ENCODE measurements at places on chromosomes 5 and 9.

- no peak for DNase-seq
Observed at GRCh38 chr9:133609311-133610098, at the start of gene FAM163B. Gene FAM163B, minus strand, starts transcription at chr9:133609389. Its CDS starts 29,166 bp downstream, at chr9:133580223.

- DNase-seq, result no peak
Observed at GRCh38 chr5:179533907-179534306, 16.4 kb upstream of the RUFY1 start.

- DNase-seq, result no peak
Observed at GRCh38 chr5:77087484-77088261, 588 bp upstream of the ZBED3 start.

DNA sequence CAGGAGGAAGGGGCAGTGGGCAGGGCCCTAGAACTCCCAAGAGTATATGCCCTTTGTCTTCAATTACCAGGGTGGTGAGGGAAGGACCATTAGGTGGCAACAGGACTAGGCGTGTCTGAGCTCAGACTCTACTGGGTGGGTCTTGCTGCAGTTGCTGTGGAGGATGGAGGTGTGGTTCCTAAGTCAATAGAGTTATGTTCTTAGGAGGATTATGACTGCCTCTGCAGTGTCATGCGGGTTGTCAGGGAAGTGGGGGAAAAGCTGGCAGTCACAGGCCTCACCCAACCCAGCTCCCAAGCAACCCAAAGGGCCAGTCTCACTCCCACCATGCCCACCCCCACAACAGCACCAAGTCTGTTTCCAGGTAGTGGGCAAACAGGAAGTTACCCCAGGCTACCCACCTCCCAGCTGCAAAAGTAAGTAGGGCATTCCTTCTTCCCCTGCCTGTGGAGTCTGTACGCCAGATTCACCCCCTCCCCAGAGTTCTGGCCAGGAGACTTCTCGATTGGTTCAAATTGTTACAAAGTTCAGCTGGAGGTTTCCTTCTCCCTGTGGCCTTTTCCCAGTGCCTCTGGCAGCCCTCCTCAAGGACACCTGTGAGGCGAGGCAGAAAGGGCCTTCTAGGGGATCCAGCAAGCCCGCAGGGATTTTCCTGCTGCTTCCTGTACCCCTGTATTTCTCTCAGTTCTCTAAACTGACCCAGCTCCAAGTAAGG lies 145.3 kb downstream of the HINT1 start:
- no peak for DNase-seq

DNA sequence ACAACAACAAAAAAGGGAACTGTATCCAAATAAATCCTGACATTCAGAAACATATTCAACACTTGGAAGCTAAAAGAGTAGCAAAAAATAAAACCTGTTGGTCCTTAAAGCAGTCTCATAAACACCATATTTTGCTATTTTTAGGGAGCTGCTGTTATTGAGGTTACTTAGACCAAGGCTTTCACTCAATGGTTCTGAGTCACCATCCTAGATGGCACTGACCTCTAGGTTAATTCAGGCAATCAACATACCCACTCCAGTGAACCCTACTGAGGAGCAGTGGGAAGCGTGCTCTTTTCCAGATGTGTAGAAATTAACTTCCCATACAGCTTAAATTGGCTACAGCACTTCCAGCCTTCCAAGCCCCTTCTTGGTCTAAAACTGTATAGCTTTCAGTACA lies 5.2 kb downstream of the GNAQ start:
- DNase-seq, result no peak

DNA sequence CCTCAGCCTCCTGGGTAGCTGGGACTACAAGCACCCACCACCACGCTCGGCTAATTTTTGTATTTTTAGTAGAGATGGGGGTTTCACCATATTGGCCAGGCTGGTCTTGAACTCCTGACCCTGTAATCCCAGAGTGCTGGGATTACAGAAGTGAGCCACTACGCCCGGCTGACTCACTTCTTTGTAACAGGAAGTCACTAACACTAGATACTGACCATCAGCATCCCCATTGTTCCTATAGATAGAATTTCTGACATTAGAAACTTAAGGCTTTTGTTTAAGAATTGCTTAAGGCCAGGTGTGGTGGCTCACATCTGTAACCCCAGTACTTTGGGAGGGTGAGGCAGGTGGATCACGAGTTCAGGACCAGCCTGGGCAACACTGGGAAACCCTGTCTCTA lies 42.2 kb downstream of the LEAP2 start:
- no peak for DNase-seq

DNA sequence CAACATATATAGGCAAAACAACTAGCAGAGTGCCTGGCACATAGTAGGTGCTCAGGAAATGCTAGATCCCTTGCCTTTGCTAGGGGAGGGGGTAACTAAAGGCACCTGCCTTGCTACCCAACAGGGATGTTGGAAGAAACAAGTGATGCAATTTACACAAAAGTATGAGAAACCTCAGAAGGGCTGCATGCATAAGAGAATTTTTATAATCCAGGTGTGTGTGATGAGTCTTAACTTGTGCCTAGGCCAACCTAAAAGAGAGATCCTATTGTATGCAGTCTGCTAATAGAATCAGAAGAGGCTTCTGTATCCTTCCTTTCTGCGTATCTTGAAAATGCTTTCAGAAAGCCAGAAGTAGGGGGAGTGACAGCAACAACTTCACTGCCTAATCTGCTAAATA lies 135.9 kb downstream of the SLIT3 start:
- DNase-seq, result no peak

DNA sequence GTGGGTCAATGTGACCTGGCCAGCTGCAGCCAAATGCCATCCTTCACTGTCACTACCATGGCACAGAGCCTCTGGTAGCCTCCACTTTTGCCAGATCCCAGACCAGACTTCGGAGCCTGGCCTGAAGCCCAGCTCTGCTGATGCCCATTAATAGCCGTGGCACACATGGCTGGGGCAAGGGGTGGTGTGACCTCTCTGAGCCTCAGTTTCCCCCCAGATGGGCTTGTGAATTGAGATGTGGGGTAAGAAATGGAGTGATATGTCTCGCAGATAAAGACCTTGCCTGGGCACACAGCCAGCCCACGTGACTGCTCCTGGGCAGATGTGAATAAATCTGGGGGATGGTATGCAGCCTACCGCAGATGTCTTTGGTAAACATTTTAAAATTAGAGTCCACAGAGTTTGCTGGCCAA lies 13.9 kb downstream of the SUSD3 start:
- no peak for DNase-seq

- no peak for DNase-seq
Observed at GRCh38 chr9:2765250-2765880, 48.1 kb downstream of the KCNV2 start.

GRCh38 chr9:89706086-89706485 lies 101.3 kb downstream of the GADD45G start:
- no peak for DNase-seq

DNA sequence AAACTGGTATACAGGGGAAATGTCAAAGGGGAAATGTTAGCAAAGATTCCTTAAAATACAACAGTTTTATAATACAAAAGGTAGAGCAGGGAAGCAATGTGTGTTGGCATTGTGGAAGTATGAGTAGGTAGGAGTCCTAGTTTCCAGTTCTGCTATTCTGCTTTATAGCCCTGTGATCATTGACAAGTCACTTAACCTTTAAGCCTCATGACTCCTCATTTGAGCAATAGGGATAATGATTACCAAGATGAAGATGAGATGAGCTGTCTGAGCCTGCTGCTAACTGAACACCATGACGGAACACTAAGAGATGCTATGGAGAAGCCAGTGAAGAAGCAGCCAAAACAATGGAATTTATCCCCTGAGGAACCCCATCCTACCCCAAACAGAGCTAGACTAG lies 251.7 kb downstream of the PAPPA start:
- no peak for DNase-seq

- DNase-seq, result no peak
Observed at GRCh38 chr9:3292311-3292710, 233.5 kb downstream of the RFX3 start.

GRCh38 chr9:130421802-130422276 lies 22.9 kb upstream of the ASS1 start:
- DNase-seq, result no peak

GRCh38 chr5:123976379-123977033 lies 464.5 kb downstream of the CSNK1G3 start:
- DNase-seq, result no peak

DNA sequence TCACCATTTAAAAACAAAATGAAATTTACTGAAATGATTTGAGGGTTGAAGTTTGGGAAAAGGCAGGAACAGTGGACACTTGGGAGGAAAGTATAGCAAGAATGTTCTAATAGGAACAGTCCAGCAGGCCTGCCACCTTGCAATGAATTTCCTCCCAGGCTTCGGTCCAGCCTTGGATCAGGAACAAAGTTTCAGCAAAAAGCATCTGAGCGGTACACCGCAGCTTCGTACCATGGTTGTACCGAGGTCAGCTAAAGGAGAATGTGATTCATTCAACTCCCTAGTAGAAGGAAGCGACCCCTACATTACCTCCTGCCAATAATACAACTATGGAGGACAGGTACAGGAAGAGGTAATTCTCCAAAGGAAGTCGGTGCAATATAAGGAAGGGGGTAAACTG lies 111.4 kb downstream of the ENC1 start:
- no peak for DNase-seq

DNA sequence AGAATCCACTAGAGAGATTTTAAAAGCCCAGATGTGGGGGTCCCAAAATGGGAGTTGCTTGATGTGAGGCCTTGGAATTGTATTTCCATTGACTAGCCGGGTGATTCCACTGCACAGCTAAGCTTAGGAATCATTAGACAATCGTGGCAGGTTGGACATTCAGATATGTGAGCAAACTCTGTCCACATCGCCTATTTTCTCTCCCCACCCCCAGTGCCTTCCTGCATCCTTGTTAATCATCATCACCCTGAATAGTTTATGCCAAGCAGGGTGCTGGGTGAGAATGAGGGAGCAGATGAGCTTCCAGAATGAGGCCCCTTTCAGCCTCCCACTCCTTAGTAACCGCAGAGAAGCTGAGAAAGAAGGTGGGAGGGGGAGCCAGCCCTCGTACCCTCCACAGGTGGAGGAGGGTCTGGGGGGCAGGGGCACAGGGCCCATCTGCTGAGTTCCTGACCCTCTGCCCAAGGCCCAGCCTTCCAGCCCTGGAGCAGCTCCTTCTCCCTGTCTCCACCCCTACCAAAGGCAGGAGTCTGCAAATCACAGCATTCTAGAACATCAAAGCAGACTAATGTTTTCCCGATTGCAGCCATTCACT lies 7.7 kb upstream of the TCOF1 start:
- no peak for DNase-seq

- DNase-seq, result no peak
Observed at GRCh38 chr9:136578915-136579649, 33.2 kb upstream of the NOTCH1 start.

GRCh38 chr5:92976156-92976555 lies 604.9 kb downstream of the NR2F1-AS1 start:
- DNase-seq, result no peak

DNA sequence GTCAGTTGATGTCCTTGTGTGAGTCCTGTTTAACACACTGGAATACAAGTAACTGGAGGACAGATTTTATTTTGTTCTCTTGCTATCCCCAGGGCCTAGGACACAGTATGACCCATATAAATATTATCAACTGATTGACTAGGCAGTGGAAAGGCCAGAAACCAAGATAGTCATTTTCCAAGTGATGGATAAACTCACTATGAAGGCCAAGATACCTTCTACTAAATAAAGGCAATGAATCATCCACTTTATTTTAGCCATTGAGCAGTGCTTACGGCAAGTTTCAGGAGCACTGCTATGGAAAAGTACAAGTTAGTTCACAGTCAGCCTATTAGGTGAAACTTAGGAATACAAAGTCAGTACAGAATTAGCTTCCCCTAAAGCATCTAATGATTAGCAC lies 153.2 kb downstream of the SEMA5A start:
- no peak for DNase-seq

GRCh38 chr9:137433916-137434431 lies 7.2 kb downstream of the ENTPD8 start:
- DNase-seq, result no peak

DNA sequence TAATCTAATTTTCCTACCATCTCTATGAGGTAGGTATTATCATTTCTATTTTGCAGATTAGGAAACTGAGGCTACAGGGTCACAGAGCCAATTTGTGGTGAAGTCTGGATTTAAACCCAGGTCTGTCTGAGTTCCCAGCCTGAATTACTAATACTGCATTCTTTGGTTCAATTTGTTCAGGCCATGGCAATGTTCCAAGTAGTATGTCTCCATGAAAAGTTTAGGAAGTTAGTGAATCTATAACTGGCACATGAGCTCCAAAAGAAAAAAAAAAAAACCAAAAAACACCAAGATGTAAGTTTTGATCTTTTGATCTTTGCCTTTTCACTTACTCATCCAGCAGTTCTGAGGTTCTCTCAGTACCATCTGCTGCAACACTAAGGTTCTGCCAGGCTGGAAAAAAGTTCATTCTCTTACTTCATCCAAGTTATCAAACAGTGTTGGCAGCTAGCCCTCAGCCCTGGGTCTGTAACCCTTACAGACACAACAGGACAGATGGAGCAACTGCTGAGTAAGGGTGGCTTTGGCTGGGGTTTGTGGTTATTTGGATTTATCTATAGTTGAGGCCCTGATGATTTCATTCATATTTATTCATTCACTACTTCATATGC lies 4.4 kb upstream of the TMEM268 start:
- DNase-seq, result no peak

- DNase-seq, result no peak
Observed at GRCh38 chr5:61617995-61618525, 286.0 kb downstream of the ZSWIM6 start.

GRCh38 chr5:142981475-142981874 lies 211.3 kb downstream of the ARHGAP26 start:
- DNase-seq, result no peak

GRCh38 chr5:74903165-74903787 lies 37.1 kb upstream of the FAM169A start:
- DNase-seq, result no peak

DNA sequence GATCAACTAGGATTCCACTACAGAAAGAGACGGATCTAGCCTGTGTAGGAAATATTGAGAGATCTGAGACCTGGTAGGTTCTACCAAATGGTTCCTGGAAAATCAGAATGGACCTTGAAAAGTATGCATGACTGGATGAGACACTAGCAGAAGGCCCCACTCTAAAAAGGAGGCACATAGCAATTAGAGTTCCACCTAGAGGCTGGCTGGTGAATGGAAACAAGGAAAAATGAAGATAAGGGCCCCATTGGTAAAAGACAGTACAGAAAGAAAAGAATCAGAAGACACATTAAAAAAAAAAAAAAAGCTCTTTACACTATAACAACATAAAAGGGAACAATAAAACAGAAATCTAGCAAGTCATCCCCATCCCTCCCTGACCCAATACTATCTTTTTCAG lies 518.5 kb downstream of the NR2F1-AS1 start:
- DNase-seq, result no peak

DNA sequence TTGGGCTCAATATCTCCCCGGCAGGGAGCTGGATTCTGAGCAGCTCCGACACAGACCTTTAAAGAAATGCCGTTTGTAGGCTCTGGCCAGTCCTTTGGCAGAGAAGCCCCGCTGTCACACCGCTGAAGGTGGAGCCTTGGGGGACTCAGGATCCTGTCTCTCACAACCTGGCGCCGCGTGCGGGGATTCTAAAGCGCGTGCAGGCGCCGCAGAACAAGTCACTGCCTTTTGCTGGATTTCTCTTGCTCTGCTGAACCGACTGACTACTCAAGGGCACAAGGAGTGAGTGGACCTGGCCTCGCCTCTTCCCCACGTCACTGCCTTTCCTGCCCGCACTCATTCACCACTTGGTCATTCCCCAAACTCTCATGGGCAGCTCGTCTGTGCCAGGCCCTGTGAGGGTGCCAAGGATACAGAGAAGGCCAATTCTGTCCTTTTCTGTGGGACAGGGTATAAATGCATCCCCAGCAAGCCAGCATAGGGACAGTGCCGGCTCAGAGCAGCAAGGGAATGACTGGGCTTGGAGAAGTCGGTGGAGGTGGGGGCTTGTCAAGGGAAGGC lies 69.3 kb downstream of the CRB2 start:
- DNase-seq, result no peak

All from activated CD4-positive, alpha-beta T cell treated with anti-CD3 and anti-CD28 coated beads, Interleukin-2, Interleukin-4, amounts not matched to agents 100 ng/mL and 50 ng/mL, durations not matched to agents 16 hours and 8 hours (primary cell).